ENCODE measurements at places on chromosomes 7 and 10.

DNA sequence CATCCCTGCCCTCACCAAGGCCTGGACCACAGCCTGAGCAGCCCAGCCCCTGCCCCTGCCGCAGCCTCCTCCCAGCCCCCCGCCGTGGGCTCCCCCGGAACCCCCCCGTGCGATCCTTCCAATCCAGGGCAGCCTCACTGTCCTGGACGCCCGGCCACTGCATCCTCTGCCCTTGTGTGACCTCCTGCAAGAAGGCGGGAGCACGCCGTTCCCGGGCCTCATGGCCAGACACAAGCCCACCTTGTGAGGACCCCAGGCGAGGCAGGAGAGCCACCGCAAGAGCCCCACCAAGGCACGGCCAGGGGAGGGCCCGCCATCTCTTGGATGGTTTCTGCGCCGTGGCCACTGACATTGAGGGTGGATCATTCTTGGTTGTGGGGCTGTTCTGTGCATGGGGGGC, 7.8 kb upstream of the LFNG start:
- DNase-seq = no peak

DNA sequence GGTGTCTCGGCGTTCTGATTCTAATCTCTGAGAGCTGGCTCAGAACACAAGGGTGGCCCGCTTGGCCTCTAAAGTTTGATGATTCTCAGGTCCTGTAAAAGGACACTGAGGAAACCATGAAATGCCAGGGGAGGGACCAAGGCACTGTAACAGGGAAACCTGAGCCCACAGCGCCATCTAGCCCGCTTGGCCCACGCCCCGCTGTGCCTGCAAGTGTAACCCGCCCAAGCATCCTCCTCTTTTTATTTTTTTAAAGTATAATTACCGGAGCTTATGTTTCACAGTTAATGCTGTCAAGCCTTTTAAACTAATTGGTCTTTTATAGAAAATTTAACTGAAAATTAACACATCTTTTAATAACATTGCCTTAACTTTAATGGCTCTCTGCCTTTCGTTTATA, 734.7 kb downstream of the KCNMA1 start:
- DNase-seq = no peak

GRCh38 chr7:4164556-4164955, 517.5 kb upstream of the FOXK1 start:
- no peak for DNase-seq

DNA sequence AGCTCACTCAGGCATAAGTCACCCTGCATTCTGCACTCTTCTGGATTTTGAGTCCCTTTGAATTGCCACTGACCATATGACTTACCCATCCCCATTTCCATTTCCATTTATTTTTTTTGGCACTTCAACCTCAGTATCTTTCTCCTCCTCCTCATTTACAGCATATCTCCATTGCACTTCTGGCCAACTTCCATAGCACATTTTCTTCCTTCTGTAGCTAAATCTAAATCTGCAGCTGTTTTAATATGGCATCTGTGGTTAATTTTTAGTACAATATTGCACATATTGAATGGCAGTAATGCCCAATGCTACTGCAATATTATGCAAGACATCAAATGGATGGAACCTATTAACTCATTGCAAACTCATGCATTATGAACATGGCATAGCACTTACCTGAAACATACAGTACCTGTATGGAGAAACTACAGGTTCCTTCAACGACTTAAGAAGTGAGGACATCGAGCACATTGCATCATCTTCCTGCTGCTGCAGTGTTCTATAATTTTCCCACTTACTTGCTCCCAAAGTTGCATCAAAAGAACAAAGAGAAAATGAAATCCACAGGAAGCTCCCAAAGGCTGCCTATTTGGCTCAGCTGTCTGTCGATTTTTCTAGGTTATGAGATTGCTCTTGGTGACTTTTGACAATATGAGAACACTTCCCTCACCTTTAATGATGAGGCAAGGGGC, 55.7 kb downstream of the LRRTM3 start:
- DNase-seq = no peak

DNA sequence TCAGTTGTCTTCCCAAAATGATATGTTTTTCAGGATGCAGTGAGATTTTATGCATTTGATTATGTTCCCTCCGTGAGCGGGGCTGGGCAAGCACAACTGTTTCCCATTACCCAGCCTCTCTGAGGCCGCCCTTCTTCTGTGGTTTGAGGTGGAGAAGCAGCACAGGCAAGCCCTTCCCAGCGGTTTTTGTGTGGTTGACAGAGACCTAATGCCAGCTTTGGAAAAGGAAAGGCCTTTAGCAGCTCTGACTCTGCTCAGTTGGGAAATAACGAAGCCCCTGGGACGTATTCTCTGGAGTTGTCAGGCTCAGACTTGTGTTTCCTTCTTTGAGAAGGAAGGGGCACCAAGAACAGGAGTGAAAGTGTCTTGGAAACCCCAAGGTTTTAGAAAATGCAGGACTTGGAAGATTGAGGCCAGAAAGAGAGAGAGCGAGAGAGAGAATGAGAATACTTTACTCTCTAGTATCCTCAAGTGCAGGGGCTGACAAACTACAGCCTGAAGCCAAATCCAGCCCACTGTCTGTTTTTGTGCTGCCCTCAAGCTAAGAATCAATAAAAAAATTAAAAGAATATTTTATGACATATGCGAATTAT, 20.6 kb upstream of the PDCD4 start:
- DNase-seq = no peak

DNA sequence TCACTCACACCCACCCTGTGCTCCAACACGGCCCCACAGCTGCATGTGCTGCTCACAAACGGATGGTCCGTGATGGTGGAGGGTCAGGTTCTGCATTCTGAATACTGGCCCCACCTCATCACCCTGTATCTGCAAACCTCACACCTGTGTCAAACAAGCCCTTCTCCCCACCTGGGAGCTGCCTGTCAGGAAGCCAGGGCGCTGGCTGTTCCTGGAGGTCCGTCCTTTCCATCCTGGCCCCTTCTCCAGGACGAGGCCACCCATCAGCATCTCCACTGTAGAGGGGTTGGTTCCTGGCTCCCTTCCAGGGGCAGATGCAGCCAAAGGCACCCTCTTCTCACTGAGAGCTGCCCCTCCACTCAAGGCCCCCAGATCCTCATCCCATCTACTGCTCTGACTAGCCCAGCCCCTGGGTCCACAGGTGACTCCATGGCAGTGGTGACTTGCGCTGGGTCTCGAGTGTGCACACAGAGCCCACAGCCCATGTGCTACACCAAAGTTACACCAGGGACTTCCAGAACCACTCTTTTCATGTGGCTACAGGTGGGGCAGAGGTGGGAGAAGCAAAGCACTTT, 229.4 kb downstream of the TNS3 start:
- DNase-seq = no peak

DNA sequence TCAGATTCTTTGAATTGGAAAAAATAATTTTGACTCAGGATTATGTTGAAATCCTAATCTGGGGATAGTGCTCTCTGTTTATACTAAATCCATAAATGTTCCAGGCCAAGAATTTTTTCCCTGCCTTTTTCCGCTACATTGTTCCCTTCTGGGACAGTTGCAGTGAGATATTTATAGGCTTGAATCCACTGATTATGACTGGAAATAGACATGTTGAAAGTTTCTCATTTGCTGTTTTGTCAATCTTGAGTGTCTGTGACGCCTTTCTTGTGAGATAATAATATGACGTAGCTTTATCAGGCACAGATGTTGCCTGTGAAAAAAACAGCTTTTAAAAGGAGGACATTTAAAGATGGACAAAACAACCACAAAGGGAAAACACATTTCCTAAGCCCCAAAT, 155.9 kb downstream of the ARID5B start:
- DNase-seq = no peak
